ENCODE measurements at places on chromosomes 4 and X.

DNA sequence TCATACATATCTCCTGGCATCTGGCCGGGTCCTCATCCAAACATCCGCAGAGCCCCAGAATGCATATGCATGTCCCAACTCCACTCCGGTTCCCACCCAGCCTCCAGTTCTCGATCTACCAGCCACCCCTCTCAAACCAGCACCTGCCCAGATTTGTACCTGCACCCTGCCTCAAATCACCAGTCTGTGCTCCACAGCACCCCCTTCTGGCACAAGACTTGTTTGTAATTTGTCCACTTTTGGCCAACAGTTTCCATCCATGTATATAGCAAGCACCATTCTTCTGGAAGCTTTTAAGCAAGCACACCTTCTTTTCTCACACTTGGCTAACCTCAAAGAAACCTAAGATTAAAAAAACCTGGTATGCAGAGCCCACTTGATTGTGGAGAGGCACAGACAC is 644.1 kb downstream of the MID1IP1 start:
- DNase-seq: peak; percentile 41

DNA sequence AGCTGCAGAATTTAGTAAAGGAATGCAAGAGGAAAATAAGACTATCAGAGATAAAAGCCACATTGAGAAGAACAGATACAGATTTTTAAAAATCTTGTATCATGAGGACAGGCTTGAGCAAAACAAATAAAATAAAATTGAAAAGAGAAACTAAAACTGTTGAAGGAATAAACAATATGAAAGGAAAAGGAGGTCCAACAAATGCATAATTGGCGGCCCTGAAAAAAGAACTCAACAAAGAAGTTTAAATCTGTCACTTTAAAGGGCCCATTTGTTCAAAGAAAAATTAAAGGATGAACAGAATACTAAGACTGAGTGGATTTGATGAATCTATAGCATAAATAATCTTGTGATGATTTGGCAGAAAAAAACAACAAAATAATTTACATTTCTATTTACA is 36.5 kb downstream of the TMPRSS11B start:
- DNase-seq: no peak

DNA sequence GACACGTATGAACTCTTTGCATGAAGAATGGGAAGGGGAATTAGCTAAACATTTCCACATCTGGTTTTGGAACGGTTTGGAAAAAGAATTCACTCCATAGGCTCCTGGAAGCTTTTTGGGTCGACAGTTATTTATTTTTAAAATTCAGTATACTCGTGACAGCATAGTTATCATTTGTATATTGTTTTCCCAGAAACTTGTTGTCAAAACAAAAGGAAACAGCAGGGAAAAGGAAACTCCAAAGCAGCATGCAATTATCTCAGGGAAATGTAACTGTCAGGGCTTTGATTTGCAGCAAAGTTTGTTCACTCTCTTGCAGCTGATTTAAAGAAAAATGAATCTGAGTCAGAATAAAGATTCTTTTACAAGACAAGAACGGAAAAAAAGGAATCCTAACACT is 86.5 kb downstream of the PLAC1 start:
- DNase-seq: no peak

DNA sequence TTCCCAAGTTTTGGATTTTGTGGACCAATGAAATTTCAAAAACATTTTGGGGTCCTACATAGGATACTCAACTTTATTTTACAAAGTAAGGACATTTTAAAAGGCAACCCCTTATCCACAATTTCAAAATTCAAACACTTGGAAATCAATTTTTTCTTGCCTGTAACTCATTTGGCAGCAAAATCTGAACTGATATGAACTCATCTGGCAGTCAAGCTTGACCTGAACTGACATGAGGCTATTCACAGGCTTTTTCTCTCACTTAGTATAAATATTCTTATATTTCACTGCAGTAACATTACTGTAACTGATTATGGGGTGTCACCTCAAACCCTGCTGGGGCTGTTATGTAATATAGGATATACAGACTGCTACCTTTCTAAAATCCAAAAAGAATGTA is 116.1 kb downstream of the KLHL13 start:
- DNase-seq: no peak

DNA sequence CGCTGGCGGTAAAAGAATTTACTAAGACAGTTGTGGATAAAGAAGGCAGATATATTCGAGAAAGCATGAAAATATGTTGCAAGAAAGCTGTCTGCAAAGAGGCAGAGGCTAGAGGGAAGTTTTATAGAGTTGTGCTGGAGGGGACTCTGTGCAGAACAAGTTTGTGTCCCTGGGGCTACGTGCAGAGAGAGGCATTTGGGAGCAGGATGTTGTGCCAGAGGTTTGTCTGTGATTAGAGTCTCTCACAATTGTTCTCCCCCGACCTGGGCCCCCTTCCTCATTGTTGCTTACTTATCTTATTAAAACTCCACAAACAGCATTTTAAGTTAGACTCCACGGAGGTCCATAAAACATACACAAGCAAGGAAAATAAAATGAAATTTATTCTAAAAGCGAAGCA is 831.3 kb downstream of the NLGN4X start:
- no peak for DNase-seq

DNA sequence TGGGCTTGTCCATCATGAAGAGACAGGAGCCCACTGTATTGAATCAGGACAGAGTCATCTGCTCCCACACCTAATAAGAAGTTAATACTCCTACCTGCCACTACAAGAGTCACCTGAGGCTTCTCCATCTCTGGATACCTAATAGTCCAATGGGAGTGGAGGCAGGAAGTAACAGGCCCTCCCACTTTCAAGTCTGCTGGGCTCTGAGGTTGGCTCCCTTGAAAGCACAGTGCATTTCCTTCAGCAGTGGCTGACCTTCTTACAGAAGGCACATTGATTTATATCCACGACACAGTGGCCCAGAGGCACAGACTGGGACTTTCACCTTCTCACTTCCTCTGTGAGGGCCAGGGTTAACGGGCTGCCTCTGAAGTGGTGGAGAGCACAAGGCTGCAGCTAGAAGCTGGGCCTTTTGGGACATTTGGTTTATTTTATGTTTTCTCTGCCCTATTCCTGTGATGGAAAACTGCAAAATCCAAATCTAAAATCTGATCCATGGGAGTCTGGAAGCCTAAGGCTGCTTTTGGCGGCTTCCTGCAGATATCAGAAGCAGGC is 38.1 kb downstream of the FRG2 start:
- DNase-seq: no peak

- DNase-seq: no peak
Measured at GRCh38 chr4:155522201-155522600, 144.4 kb upstream of the GUCY1A1 start.

GRCh38 chr4:118034053-118034785 is at the start of gene NDST3:
Gene NDST3, plus strand, starts transcription at chr4:118034486. Its CDS starts 19,425 bp downstream, at chr4:118053911.
- peak; percentile 34 for DNase-seq

DNA sequence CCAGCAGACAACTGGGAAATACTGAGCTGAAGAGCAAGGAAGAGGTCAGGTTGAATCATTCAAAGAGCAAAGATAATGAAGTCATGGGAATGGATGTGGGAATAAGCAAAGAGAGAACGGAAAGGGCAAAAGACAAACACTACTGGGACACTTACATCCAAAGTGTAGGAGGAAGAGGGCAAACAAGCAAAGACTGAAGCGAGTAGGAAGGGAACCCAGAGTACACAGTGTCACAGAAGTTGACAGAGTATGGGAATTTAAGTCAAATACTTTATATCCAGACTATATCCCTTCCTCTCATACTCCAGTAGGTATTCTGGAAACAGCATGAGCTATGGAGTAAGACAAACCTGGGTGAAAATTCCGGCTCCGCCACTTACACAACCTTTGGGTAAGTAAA is 12.5 kb downstream of the GPC3 start:
- no peak for DNase-seq

DNA sequence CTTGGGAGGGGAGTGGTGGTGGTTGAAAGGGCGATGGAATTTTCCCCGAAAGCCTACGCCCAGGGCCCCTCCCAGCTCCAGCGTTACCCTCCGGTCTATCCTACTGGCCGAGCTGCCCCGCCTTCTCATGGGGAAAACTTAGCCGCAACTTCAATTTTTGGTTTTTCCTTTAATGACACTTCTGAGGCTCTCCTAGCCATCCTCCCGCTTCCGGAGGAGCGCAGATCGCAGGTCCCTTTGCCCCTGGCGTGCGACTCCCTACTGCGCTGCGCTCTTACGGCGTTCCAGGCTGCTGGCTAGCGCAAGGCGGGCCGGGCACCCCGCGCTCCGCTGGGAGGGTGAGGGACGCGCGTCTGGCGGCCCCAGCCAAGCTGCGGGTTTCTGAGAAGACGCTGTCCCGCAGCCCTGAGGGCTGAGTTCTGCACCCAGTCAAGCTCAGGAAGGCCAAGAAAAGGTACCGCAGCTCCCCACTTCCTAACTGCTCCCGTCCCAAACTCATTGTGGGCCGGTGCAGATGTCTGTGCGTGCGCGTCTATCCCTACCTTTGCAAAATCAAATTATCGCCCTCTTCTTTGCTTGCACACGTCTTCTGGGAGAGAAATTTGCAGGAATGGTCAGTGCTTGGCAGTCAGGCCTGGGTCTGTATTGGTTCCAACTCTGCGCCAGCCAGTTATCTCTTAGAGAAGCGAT is 533 bp downstream of the IL15 start:
- peak; percentile 15 for DNase-seq

GRCh38 chr4:141430686-141431085 is 205.7 kb upstream of the IL15 start:
- DNase-seq: no peak

- DNase-seq: no peak
Measured at GRCh38 chr4:109764789-109765402, 35.0 kb upstream of the PLA2G12A start.

DNA sequence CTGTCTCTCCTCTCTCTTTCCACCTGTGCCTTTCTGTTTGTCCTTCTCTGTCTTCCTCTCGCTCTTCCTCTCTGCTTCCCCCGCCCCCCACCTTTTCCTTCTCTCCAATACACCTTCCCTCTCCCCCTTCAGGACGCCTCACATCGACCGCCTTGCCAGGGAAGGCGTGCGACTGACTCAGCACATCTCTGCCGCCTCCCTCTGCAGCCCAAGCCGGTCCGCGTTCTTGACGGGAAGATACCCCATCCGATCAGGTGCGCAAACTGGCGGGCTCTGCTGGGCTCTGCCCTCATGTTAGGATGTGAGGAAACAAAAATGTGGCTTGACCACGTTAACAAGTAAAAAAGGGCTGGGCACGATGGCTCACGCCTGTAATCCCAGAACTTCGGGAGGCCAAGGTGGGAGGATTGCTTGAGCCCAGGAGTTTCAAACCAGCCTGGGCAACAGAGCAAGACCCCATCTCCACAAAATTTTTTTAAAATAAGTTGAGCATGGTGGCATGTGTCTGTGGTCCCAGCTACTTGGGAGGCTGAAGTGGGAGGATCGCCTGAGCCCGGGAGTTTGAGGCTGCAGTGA is 35.2 kb downstream of the ARSF start:
- no peak for DNase-seq

- DNase-seq: no peak
Measured at GRCh38 chrX:41478381-41478911, 31.3 kb downstream of the NYX start.

Measured in thymus (tissue), 14 donors.